Stimulated activated naive CD8-positive, alpha-beta T cell treated with anti-CD3 and anti-CD28 coated beads, Interleukin-15, amount 100 ng/mL, for 72 hours (primary cell): ENCODE measurements at places on chromosomes 16 and 17.

DNA sequence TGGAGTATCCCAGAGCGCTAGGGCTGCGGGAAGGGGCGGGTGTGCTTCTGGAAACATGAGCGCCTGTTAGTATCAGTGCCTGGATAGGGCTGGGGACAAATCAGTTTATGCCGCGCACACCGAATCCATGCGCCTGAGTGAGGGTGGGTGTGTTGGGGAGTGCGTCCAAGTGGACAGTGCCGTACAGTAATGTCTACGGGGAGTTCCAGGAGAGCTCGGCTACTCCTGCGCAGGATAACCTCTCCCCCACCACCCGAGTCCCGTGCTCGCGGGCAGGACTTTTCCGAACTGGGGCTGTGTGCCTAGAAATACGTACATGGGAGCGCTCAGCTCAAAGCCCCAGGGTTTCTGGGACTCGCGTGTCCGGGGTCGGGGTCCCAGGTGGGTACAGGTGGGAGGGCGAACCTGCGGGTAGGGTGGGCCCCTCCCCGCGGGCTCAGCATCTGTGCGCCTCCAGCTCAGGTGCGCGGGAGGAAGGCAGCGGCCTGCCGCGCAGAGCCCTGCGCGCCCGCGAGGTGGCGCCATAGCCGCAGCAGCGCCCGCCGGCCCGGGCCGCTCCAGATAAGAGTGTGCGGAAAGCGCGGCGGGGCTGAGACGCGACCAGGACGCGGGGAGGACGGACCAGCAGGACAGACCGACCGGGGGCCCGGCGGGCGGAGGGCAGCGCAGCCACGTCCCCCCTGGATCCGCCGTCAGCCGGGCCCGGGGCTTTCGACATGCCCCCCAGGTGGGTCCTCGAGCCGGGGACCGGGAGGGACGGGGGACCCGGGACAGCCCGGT lies at the start of gene HIC1:
Gene HIC1, plus strand, starts transcription at position 592 of the 780 bp plus-strand sequence. CDS start 1,588 bp downstream, outside the sequence.
- peak; percentile 87 for DNase-seq

- no peak for DNase-seq
These were observed 787 bp downstream of the CDH11 start for GRCh38 chr16:65120831-65121721.

GRCh38 chr17:66021757-66022156 lies 170.2 kb downstream of the CEP112 start:
- DNase-seq: no peak

DNA sequence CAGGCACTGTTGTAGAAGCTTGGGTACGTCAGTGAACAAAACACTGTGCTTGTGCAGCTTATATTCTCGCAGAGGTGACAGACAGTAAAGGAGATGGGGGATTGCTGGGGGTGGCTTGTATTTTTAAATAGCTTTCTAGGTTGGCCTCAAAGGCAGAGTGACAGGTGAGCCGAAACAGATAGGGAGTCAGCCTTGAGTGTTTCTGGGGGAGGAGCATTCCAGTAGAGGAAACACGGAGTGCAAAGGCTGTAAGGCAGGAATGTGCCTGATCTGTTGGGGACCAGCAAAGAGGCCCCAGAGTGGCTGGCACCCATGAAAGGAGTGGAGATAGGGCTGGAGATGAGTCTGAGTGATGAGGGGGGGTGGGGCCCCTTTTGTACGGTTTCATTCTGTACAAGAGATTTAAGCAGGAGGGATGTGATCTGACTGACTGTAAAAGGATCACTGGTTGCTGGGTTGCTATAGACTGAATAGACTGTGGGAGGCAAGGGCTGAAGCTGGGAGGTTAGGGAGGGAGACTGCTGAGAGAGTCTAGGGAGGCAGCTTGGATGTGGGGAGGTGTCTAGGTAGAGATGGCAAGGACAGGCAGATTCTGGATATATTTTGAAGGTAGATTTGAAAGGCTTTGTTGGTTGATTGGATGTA lies 15.2 kb downstream of the NUP93 start:
- DNase-seq: no peak

- DNase-seq: no peak
These were observed 9.1 kb downstream of the ITGAM start for GRCh38 chr16:31268891-31269290.

DNA sequence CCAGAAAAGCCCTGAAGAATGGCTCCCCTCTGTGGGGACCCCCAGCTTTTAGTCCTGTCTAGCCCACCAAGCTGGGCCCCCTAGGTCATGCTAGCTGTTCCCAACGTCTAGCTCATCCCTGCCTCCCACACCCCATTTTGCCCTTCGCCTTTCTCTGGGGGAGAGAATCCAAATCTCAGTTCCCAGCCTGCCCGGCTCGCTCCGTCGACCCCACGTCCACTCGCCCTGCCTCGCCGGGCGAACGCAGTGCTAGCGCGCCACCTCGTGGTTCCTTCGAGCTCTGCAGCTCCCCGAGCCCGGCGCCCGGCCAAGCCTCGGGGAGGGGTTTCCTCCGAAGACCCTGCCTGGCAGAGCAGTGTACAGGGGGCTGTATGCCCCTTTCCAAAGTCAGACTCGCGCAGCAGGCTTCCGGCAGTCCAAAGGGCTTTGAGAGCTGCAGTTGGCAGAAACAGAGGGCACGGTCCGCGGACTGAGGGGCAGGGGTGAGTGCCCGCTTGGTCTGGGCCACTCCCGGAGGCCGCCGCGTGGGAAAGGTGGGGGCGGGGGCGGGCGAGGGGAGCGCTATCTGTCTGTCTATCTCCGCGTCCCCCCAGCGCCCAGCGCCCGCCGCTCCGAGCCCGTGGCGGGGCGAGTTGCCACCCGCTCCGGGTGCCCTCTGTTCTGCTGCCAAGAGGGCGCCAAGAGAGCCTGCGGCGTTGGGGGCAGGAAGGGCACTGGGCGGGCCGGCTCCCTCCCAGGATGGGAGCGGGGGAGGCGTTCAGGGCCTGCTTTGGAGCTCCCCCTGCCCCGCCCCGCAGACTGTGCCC lies 1.7 kb upstream of the DLX3 start:
- peak; percentile 68 for DNase-seq

GRCh38 chr16:29678691-29679267 lies at the start of gene QPRT:
Gene QPRT (plus strand): TSS chr16:29679180. CDS start chr16:29679198, 18 bp downstream.
- DNase-seq: no peak

GRCh38 chr16:4233431-4233830 lies 8.4 kb downstream of the SRL start:
- no peak for DNase-seq

DNA sequence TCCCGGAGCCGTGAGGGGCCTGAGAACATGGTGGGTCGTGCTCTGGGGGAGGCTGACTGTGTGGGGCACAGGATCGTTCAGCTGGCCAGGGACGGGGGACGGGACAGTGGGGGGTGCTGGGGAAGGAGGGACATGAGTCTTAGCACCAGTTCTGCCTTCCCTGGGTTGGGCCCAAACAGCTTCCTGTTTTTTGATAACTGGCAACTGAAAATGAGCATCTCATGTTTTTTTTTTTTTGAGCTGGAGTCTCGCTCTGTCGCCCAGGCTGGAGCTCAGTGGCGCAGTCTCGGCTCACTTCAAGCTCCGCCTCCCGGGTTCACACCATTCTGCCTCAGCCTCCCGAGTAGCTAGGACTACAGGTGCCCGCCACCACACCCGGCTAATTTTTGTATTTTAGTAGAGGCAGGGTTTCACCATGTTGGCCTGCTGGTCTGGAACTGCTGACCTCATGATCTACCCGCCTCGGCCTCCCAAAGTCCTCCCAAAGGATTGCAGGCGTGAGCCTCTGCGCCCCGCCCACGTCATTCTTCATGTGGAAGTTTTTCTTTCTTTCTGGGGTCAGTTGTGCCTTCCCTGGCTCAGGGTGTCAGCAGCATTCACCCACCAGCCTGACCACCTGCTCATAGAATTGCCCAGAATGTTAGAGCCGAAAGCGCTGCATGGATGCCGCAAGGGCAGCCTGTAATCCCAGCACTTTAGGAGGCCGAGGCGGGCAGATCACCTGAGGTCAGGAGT lies 6.4 kb downstream of the ASPSCR1 start:
- DNase-seq: no peak

- no peak for DNase-seq
These were observed 25.3 kb downstream of the RPH3AL start for GRCh38 chr17:327296-327695.

GRCh38 chr17:14205992-14206461 lies 30.6 kb downstream of the CDRT15 start:
- peak; percentile 70 for DNase-seq

GRCh38 chr17:65393514-65393913 lies 167.9 kb downstream of the AXIN2 start:
- no peak for DNase-seq

GRCh38 chr17:15472891-15473290 lies 5.5 kb upstream of the CDRT4 start:
- no peak for DNase-seq

DNA sequence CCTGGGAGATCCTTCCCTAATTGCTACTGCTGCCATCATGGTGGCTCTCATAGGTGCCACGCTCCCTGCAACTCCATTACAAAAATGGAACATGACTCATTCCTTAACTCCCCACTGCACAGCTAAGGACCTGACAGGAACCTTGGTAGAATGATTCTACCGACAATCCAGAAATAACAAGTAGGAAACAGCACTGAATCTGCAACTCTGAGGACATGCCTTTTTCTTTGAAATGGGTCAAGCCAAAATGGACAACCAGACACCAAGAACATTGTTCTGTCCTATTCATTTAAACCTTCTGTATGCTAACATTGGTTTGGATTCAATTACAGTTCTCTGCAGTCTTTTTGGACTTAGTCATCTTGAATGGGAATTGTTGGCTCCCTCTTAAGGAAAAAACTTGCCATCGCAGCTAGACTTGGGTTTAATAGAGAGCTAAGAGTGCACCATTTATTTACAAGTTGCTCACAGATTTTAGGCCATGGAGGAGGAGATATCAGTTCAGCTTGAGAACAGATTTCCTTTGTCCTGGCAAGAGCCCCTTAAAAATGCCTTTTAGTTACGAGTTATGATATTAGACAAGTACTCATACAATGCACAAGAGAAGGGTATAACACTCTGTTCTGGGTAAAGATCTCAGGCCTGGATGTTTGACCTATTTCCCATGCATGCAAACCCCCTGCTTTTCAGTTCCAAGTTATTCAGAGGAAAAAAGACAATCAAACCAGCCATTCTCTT lies 20.9 kb upstream of the NSRP1 start:
- DNase-seq: no peak

GRCh38 chr17:42246515-42246914 lies 29.7 kb downstream of the STAT5B start:
- DNase-seq: no peak

DNA sequence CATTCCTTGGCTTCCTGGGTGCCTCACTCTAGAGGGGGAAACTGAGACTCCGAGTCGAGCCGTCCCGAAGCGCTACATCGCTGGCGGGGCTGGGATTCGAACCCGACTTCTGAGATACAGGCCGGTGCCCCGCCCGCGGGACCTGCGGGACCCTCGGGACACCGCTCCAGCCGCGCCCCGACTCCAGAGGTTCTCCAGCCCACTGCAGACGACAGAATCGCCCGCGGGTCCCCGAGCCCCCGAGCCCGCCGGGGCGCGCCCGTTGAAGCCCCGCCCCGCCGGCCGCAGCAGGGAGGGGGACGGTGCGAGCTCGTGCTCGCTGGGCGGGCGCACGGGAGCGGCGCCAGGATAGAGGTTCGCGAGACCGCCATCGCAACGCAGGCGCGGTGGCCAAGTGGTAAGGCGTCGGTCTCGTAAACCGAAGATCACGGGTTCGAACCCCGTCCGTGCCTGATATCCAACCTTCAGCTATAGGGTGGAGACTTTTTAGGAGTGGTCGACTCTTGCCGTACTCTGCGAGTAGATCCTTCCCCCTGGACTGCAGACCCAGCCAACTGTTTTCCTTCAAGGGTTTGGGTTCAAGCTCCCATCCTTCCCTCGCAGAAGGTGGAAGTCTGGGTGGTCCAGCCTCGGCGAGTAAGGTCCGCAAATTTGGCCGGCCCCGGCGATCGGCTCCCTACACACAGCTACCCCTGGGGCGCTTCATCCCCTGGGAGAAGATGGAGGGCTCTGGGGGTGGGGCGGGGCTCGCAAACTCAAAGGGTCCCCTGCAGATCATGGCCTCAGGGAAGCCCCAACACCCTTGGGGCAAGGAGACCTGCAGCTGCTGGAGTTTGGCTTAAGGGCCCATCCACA lies 214.6 kb downstream of the MRTFB start:
- DNase-seq: peak; percentile 94

DNA sequence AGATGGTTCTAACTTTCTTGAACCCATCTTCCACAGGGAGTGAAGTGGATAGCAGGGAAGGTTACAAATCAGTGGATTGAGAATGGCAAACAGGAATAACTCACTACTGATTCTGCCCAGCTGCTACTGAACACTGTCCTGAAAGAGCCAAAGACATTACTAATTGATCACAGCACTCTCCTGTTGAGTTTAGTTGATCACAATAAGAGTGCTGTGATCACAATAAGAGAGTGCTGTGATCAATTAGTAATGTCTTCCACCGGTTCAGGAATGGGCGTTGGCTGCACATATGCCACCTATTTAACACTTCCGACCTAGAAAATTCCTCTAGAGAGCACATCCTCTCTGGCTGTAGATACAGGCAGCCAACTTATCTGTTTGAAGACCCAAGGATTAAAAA lies 11.4 kb downstream of the CFAP97D1 start:
- no peak for DNase-seq

- peak; percentile 43 for DNase-seq
These were observed 6.5 kb downstream of the MARF1 start for GRCh38 chr16:15636392-15636873.

DNA sequence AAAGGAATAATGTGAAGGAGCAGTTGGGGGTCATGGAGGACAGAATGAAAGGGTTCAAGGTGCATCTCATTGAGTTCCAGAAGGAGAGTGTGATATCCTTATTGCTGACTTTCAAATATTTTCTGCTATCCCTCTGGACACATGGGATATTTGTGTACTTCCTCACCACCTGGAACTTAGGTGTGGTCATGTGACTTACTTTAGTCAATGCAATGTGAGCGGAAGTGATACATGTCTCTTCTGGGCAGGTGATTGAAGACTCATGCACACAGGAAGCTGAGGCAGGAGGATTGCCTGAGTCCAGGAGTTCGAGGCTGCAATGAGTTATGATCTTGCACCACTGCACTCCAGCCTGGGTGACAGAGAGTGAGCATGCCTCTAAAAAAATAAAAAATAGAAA lies 36.7 kb upstream of the TANC2 start:
- no peak for DNase-seq

DNA sequence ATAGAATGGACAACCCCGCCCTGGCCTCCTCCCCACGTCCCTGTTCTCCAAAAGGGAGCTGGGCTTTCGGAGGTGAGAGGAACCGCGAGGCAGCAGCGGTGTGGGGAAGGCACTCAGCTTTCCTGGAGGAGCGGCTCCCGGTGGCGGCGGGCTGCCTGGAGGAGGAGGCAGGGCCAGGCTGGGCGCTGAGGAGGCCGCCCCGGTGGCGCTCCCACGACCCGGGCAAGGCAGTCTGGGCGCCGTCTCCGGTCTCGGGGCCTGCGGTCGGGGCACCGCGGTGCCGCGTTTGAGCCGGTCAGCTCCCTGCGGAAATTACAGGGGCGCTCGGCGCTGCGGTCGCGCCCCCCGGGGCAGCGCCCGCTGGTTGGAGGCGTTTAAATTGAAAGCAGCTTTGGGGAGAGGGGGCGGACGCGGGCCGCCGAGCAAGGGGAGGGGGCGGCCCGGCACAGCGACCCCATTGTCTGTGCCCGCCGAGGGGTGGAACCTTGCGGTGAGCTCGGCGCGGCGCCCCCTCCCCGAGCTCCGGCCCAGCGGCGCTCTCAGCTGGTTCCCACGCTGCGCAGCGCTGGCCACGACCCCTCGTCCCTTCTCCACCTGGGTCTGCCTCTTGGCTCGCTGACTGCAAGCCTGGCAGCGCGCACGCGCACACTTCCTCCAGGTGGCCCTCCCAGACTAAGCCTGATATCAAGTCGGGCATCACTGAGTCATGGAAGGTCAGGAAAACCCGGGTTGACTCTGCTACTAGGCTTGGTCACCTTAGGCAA lies 58.7 kb upstream of the DLX4 start:
- no peak for DNase-seq
